Epithelial cell of prostate (primary cell): ENCODE measurements at places on chromosomes 1 and 21.

GRCh38 chr1:151436985-151437384 lies 22.3 kb downstream of the POGZ start:
- no peak for DNase-seq

DNA sequence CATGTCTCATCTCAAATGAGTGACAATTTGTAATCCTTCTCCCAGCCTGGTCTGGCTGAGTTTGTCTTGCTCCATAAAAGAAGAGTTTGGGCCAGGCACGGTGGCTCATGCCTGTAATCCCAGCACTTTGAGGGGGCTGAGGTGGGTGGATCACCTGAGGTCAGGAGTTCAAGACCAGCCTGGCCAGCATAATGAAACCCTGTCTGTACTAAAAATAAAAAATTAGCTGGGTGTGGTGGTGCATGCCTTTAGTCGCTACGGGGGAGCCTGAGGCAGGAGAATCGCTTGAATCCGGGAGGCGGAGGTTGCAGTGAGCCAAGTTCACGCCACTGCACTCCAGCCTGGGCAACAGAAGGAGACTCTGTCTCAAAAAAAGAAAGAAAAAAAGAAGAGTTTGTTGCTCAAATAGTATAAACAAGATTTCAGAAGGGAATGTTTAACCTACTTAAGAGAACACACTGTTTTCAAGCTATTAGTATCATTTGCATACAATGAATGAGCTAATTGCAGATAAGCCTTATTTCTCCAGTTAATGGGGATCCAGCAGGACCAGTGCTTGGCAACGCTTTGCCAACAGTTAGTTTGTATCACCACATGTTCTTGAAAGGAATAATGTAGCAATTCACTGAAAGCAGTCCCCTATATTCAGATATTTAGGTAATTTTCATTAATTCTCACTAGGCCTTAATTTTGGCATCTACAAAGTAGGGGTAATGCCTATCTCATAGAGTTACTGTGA lies 15.9 kb downstream of the KLHDC7A start:
- no peak for DNase-seq

- DNase-seq = no peak
Measured at GRCh38 chr21:27703791-27704190, 736.9 kb upstream of the ADAMTS5 start.

DNA sequence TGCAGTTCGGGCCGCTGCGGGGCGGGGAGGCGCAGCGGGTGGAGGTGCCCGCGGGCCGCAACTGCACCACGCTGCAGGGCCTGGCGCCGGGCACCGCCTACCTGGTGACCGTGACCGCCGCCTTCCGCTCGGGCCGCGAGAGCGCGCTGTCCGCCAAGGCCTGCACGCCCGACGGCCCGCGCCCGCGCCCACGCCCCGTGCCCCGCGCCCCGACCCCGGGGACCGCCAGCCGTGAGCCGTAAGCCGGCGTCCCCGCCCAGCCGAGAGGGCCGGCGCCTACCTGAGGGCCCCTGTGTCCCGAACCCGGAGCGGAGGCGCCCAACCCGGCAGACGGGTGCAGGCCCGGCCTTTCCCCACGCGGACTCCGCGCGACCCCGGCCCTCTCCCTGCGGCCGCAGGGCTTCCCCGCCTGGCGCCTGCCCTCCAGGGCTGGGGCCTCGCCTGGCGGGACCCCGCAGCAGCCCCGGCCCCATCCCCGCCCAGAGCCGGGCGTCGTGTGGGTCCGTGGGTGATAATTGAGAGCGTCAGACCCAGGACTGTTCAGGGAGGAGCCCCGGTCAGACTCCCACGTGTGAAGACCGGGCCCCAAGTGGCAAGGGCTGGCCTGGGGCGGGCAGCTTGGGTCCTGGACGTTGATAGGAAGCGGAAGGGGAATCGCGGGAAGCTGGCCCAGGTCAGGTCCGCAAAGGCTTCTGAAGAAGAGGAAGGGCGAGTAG lies 4.2 kb downstream of the VWA1 start:
- DNase-seq = no peak

GRCh38 chr1:46487818-46488218 lies 1.8 kb upstream of the DMBX1 start:
- DNase-seq = no peak

- DNase-seq = no peak
Measured at GRCh38 chr1:91018006-91018405, 3.8 kb downstream of the ZNF644 start.

DNA sequence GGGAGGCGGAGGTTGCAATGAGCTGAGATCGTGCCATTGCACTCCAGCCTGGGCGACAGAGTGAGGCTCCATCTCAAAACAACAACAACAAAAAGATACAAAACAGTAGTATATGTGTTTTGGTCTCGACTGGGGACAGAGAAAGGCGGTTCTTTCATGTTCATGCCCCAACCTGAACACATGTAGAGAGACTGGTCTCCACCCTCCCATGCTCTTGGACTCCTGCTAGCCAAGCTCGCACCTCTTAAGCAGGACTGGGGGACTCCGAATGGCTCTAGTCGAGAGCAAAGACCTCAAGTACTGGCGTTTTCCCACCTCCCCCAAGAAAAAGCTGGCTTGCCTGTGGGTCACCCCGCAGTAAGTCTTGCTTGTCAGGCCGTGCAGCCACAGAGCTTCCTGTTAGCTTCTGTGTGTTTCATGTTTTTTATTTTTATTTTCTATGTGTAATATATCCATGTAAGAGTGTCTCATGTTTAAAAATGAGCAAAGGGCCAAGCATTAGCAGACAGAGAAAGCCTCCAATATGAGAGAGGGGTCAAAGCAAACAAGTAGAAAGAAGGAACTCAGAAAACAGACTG lies 91.6 kb downstream of the SCCPDH start:
- DNase-seq = no peak

- no peak for DNase-seq
Measured at GRCh38 chr1:172293429-172293828, 127.1 kb upstream of the C1orf105 start.

GRCh38 chr1:31795801-31796621 lies 19.8 kb downstream of the SPOCD1 start:
- no peak for DNase-seq

- no peak for DNase-seq
Measured at GRCh38 chr1:88890791-88891317, 513 bp downstream of the GTF2B start.

GRCh38 chr1:7561331-7561921 lies 209.7 kb upstream of the VAMP3 start:
- DNase-seq = no peak

- DNase-seq = peak; percentile 90
Measured at GRCh38 chr1:9892563-9893528, 17.2 kb downstream of the CTNNBIP1 start.

DNA sequence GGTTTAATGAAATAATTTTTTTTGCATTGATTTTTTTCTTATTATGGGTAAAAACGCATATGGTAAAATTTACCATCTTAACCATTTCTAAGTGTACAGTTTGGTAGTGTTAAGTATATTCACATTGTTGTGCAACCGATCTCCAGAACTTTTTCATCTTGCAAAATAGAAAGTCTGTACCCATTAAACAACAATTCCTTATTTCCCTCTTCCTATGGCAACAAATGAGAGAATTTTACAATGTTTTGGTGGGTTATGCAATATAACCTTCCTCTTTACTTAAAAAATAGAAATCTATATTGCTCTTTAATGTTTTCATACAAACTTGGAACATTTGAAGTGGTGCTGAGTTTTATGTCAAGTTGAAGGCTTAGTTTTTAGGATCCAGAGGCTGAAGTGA lies 26.6 kb downstream of the MAP3K7CL start:
- no peak for DNase-seq

DNA sequence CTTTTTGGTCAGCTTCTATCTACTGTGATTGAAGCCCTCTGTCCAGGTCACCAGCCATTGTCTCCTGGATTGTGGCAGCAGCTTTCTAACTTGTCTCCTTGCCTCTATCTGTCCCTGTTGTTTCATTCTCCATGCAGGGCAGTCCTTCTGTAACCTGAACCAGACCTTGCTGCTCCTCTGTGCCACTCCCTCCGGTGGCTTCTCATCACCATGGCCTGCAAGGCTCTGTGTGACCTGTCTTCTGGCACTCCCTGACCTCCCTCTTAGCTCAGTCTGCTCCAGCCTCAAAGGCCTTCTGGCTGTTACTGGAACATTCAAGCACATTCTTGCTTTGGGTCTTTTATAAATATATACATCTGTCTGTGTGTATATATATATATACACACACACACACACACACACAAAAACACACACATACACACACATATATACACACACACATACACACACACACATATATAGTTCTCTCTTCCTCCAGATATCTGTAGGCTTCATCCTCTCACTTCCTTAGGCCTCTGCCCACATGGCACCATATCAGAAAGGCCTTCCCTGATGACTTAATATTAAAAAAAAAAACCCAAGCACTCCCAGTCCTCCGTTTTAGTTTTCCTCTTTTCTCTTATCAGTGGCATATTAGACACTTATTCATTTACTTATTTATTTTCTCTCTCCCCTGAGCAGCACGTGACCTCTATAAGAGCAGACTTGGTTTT lies 21.2 kb upstream of the JUN start:
- DNase-seq = no peak

GRCh38 chr1:167722152-167722869 lies 529 bp downstream of the MPZL1 start:
- no peak for DNase-seq

DNA sequence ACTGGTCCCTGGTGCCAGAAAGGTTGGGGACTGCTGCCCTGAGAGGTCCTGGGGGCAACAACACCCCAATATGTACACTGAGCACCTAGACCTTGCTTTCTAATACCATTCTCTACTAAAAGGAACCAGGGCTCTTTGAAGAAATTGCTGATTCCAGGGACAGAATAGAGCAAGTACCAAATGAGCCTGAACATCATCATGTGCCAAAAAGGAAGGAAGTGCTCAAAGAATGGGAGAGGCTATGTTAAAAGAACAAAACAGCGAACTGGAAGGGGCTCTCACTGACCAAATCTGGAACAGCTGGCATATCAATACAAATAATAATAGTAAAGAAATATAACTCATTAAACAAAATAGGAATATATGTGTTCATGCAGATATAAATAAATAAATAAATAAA lies 50.8 kb downstream of the PIK3R3 start:
- no peak for DNase-seq

GRCh38 chr21:45313682-45314081 lies 26.0 kb upstream of the POFUT2 start:
- DNase-seq = no peak

- DNase-seq = no peak
Measured at GRCh38 chr1:205523261-205523890, 18.9 kb downstream of the CDK18 start.

DNA sequence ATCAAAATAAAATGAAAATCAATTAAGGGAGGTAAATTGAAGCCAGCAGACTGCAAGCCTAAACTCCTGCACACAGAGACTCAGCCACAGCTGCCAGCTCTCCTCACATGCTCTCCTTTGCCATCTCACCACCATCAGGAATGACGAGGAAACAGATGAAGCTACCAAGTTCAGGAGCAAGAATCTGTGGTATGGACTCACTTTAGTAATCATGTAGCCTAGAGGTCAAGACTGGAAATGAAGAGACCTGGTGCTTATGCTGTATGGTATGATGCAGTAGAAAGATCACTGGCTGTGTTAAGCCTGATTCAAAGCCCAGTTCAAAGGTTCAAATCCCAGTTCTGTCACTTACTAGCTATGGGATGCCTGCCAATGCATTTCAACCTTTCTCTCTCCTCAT lies 78.9 kb upstream of the CAMK1G start:
- DNase-seq = no peak

DNA sequence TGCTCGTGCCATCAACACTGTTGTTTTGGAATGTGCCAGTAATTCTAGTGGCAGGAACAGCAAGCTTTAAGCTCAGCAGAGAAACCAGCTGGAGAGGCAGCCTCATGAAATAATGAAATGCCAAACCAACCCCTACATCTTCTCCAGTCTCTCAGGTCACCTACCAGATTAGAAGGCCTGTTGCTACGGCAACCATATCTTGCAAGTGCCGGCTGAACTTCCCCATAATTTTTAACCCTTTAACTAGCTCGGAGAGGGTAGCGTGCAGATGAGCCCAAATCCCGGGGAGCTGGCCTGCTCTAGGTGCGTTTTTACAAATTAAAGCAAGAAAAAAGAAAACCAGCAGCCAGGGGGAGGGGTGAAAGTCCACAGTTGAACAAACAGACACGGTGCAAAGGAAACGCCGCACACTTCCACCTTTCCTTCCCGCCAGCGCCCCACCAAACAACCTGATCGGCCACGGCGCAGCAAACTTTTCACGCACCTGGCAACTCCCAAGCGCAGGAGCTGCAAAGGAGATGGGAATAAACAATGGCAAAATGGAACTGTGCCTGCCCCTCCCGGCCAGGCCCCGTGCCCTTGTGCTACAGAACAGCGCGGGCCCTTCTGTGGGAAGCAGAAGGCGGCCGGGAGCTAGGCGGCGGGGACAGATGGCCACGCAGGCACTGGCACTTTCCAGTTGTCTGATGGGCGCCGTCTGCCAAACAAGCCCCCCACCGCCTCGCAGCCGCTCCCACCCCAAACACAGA lies 50.1 kb downstream of the SSBP3 start:
- no peak for DNase-seq

- DNase-seq = no peak
Measured at GRCh38 chr1:53715478-53715877, 23.5 kb downstream of the GLIS1 start.

DNA sequence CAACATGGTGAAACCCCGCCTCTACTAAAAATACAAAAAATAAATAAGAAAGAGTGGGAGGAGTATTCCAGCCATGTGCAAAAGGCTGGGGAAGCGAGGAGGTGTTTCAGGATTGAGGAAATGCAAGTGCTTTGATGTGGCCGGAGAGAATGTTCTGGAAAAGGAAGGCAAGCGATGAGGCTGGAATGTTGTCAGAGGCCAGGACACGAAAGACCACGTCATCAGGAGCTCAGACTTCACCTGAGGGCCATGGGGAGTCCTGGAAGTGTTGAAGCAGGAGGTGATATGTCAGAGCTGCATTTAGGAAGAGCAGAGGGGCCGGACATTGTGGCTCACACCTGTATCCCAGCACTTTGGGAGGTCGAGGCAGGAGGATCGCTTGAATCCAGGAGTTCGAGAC lies 10.9 kb upstream of the THEMIS2 start:
- no peak for DNase-seq

DNA sequence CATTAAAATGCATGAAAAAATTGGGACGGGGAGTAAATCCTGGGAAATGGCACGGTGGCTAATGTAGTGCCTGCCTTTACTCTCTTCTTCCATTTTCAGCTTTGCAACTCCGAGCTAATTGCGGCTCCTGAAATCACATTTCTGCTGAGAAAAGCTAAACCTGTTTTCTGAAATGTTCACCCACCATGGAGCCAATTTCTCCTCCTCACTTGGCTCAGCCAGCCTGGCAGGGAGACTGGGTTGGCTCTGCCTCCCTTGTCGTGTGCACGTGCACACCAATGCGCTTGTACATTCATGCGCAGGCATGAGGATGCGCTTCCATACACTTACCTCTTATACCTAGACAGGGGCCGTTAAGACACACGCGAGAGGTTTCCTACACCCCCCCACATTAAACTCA lies 165.4 kb downstream of the PLXNA2 start:
- no peak for DNase-seq

- no peak for DNase-seq
Measured at GRCh38 chr1:111696330-111696729, 42.9 kb downstream of the INKA2 start.

DNA sequence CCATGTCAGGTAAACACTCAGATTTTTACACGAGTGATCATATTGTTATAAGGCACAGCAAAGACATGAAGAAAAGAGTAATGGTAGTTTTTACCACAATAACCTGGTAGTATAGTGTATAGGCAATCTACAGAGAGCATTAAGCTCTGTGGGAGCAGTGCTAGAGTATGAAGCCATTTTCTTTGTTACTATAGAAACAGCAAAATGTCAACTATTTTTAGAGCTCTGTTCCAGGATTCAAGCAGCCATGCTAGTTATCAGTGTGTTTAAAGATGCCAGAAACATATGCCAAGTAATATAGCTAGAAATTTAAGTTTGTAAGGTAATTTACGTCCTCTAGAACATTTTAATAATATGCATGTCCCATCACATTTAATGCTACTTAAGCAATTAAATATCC lies 77.6 kb upstream of the RGS18 start:
- DNase-seq = no peak
